ENCODE measurements at places on chromosomes 1 and 21. TPM values are rescaled to one million over a fixed set of nuclear protein-coding genes. Genes with fewer than 3 reads are reported as not detected.

DNA sequence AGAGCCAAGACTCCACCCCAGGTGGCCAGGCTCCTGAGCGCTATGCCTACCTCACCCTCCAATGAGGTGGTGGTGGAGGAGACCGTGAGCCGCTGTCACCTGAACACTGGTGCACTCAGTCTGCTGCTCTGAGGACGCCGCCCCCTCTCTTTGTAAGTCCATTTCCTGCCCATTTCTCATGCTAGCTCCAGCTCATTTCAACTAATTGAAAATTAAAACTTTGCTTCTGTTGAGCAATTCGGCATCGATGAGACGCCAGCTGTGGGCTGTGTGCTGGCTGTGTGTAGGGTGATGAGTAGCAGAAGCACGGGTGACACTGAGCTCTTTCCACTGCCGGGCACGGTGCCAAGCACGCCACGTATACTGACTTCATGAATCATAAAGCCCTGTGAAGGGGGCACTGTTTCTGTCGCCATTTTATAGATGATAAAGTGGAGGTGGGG is 11.2 kb downstream of the TNFRSF1B start:
- peak; percentile 87 for DNase-seq

DNA sequence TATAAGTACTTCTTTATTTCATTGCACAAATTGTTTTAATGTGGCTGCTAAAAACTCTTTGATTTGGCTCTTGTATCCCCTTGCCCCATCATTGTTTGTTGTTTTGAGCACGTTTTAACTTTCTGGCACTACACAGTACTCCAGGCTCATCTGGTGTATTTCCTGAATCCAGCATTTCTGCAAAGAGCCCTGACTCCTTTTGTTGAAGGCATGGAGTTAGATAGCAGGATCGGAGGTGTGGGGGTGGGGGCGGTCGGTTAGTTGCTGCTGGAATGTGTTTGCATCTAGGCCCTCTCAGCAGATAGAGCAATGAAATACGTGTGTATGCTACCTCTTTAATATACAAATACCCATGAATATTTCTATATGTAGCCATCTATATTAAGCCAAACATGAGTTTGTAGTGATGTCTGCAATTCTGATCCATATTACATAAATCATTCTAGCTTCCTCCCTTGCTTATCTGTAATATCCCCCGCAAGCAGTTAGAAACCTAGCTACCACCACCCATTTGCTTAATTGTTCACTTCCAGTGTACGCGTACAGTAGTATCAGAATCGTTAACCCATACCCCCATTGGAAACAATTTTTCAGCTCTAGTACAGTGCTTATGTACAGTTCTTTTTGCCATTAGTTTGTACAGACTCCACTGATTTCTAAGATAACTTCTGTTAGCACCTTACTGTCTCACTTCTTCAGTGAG is 106.0 kb downstream of the NOS1AP start:
- no peak for DNase-seq

DNA sequence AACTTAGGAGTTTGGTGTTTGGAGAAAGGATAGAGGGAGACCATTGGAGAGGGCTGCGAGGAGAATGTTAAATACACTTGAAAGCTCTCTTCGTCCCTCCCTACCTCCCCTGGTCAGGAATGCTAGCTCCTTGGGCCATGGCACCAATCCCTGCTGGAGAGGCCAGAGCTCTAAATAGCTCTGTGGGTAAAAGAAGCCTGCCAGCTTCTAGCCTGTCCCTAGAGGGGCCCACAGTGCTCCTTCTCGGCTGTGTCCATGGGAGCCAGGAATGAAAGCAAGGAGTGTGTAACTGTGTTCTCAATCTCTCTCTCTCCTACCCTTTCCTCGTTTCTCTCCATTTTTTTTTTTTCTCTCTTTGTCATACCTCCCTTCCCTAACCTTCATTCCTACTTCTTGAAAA is at the start of gene CCDC190:
CCDC190 (minus strand) TSS at position 75 of the 400 bp plus-strand sequence. CDS start 1,529 bp downstream, outside the sequence.
- DNase-seq: peak; percentile 43

- no peak for DNase-seq
Observed at GRCh38 chr1:49466961-49467360, 556.8 kb downstream of the AGBL4 start.

GRCh38 chr1:42721926-42722325 is 18.1 kb downstream of the CLDN19 start:
- DNase-seq: no peak

DNA sequence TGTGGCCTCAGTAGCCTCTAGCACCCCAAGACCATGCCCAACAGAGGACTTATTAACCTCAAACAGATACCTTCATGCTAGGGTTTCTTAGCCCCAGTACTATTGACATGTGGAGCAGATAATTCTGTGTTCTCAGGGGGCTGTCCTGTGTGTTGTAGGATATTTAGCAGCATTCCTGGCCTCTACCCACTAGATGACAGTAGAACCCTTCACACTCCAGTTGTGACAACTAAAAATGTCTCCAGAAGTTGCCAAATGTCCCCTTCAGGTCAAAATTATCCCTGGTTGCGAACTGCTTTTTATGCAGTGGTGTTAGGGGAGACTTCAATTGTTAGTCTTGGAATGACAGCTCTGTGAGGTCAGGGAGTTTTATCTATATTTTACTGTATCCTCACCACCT is 8.1 kb downstream of the KAZN start:
- no peak for DNase-seq

GRCh38 chr1:206004826-206005225 is 1.6 kb upstream of the RAB7B start:
- DNase-seq: no peak

GRCh38 chr1:71413441-71414175 is 332.8 kb upstream of the ZRANB2 start:
- no peak for DNase-seq

DNA sequence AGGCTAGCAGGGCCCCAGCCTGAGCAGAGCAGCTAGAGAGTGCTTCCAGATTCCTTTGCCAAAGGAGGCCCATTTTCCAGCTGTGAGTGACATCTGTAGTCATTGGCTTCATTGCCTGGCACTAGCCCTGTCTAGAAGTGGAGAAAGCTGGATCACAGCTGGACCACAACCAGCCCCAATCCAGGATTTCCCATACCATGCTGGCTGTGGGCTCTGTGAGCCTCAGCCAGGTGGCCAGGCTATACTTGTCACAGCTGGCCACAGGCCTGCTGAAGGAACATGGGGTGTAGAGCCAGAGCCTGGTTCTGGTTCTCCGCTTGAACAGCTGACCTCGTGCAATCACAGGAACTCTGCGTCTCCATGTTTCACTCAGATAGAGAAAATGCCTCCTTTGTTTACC is 36.6 kb downstream of the RIMKLA start:
- peak; percentile 37 for DNase-seq

- no peak for DNase-seq
Observed at GRCh38 chr1:182833271-182833670, 5.9 kb upstream of the DHX9 start.

DNA sequence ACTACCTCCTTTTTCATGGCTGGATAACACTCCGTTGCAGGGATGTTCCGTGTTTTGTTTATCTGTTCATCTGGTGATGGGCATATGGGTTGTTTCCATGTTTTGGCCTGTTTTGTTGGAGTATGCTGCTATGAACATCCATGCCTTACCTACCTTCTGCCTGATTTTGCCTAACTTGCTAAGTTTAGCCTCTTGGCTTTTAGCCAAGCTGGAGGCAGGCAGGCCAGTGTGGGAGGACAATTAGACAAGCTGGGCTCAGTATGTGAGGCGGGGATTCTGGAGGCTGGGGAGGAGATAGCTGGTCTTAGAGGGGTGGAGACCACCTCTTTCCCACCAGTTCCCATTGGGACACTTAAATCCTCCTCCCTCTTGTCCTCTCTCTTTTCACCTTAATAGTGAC is 98.4 kb upstream of the WNT4 start:
- no peak for DNase-seq

GRCh38 chr1:218748071-218748470 is 402.9 kb downstream of the TGFB2 start:
- DNase-seq: no peak

GRCh38 chr1:205598841-205599668 is 32.8 kb downstream of the ELK4 start:
- DNase-seq: peak; percentile 78

GRCh38 chr1:168766568-168766967 is 37.6 kb upstream of the DPT start:
- no peak for DNase-seq

DNA sequence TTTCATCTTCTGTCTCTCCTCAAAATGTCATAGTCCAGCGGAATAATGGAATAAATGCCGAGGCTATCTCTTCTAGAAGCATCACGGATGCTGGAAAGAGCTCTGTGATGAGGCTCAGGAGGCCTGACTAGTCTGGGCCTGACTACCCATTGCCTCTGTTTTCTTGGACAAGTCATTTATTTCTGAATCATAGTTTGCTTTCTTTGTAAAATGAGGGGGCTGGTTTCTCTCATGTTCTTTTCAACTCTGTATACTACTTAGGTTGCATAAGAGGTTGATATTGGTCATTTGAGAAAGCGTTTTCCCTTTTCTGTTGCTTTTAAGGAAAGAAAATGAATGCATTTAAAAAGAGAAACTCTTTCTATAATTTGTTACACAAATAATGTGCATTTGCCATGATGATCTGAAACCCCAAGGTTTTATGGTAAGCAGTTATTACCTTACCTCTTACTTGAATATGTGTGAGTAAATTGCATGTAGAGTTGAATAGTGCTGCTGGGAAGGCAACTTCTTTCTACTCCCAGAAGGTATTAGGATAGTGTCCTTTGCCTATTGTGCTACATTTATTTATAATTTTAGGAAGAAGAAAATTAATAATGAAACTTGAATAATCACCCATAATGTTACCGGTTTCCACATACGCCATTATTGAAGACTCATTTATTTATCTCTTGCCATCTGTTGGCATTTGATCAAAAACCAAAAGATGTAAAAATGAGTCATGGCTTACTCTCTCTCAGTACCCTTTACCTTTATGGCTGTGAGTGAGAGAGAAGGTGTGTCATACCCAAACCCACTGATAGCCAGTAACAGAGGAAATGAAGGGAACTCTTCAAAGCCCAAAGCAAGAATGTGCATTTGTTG is 179.1 kb downstream of the FASLG start:
- DNase-seq: no peak

DNA sequence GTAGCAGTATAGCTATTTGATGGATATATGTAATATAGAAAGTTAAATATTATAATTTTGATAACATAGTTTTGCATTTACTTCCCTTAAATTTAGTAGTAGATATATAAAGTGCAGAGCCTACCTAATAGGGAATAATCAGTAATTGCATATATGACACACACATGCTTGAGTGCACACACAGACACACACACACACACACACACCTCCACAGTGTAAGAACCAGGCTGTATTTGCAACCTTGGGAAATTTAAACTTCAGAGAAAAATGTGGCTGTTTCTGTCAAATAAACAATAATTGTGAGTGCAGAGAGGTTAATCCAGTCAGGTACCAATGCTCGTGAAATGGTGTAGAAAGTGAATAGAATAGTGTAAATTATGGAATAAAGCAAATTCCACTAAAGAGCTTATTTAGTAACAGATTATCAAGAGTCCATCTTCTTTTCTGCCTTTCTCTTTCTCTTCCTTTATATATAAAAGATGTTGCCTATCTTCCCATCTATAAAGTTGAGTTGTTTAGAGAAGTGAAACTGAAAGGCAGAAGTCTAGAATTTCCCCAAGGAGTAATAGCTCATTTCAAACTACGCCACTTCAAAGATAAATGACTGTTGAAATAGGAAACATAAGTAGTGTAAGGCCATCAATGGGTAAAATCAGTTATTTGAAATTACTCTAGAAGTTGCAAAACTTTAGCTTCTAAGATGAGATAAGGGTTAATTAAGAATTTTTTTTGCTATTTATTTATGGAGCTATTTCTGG is 273.7 kb downstream of the SRGAP2C start:
- no peak for DNase-seq

- no peak for DNase-seq
Observed at GRCh38 chr1:107474877-107475612, 334.2 kb downstream of the NTNG1 start.

GRCh38 chr1:22790232-22791008 is 79.8 kb downstream of the EPHB2 start:
- peak; percentile 66 for DNase-seq

DNA sequence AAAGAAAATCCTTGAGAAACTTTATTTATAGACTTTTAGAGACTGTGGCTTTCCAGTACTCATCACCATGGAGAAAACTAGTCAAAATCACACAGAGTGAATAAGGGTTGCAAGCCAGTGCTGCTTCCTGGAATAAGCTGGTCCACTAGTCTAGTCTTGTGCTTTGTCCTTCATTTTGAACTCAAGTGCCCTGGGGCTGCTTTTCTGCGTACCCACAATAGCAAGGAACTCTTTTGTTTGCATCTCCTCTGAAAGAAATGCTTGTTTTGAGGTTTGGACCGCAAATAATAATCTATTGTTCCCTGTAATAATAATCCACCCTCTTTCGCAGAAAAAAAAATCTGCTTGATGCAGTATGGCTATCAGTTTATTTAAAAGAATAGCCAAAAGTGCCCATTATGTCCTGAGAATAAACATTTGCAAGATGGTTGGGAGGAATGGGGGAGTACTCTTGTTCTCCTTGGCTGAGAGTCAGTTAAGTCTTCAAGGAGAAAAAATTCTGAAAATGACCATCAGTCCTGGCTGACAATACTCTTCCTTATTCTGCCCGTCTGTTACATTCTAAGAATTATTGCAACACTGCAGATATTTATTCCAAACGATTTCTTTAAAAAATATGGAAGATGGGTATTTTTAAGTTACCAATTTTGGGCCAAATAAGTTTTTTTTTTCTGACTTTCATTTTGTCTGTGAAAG is 41.9 kb downstream of the MPZL1 start:
- no peak for DNase-seq

- DNase-seq: no peak
Observed at GRCh38 chr1:115133440-115133839, 44.1 kb upstream of the TSPAN2 start.

- DNase-seq: no peak
Observed at GRCh38 chr1:7956218-7957032, 5.1 kb upstream of the PARK7 start.

DNA sequence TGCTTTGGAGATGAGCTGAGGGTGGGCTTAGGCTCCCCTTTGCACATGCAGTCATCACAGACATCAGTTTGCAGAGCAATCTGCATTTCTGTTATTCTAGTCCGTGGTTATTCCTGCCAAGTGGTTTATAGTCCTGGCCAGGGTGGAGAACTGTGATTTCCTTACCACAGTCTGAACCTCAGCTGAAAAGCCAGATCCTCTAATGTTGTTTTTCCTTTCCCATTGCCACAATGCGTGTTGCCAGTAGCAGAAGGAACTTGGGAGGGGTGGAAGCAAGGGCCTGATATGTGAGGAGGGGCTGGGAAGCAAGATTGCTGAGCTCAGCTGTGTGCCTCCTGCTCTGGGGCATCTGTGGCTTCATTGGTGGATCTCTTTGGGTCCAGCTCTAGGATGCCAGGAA is 18.0 kb upstream of the ST3GAL3 start:
- no peak for DNase-seq

TBX15 gene
- total RNA-seq: 0.64 TPM

TMEM200B gene
- total RNA-seq: 1.5 TPM

CFHR2 gene
- total RNA-seq: not detected

FAAH gene
- total RNA-seq: 9.8 TPM

ZMPSTE24 gene
- 33.5 TPM for total RNA-seq

EPHB2 gene
- 2.4 TPM for total RNA-seq

HCN3 gene
- 1.5 TPM for total RNA-seq

S100A13 gene
- 124 TPM for total RNA-seq

PLEKHG5 gene
- 16.9 TPM for total RNA-seq

ILF2 gene
- 56.9 TPM for total RNA-seq

CNR2 gene
- not detected for total RNA-seq

ENAH gene
- 90.1 TPM for total RNA-seq

PLA2G5 gene
- total RNA-seq: 47.1 TPM

CCDC28B gene
- total RNA-seq: 33.2 TPM

OR2G6 gene
- not detected for total RNA-seq

Measured in left ventricle myocardium superior (tissue), 1 donor.